ENCODE measurements at places on chromosomes 16 and 17.

DNA sequence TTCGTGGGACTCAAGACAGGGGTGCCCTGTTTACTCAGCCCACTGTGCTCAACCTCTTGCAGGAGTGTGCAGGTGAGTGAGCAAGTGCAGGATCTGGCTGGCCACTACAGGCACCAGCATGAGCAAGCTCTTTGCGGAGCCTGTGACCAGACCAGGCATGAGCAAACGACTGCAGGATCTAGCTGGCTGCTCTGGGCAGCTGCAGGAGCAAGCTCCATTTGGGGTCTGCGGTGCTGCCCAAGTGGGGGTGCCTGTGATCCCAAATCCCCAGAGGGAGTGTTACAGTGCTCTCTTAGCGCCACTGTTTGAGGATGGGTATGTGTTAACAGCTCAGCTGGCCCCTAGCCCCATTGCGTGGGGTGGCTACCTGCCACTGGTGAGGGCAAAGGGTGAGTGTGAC is 2.4 kb downstream of the USP6 start:
- no peak for DNase-seq

DNA sequence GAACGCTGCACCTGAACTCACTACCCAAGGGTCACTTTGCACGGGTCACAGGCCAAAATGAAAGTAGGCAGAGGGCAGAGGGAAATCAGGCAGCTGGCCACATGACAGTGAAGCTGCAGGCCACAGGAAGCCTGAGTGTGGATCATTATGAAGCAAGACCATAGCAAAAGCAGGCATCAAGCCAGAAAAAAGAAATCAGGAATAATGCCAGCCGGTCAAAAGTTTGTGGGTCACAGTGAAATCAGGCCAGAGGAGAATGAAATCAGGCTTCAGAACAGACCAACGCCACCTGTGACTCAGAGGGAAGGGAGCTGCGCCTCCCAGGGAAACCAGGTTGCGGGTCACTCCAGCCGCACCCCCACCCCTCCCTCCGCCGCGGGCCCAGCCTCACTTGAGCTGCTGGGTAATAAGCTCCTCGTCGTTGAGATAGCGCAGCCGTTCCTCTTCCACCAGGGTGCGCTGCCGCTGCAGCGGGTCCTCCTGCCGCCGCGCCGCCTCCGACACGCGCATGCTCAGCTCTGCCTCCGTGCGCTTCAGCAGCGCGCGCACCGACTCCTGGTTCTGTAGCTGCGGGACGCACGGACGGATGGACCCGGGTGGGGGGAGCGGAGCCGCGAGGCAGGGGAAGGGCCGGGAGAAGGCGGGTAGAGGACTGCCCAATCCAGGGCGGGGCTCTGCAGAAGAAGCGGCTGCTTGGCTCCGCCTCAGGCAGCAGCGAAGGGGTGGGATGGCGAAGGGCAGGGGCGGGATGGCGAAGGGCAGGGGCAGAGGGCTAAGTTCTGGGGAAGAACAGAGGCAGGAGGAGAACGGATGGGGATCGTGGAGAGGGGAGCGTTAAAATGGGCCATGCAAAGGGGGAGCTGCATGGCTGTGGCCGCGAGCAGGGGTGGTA is 47.7 kb downstream of the SRCIN1 start:
- DNase-seq = peak; percentile 78

DNA sequence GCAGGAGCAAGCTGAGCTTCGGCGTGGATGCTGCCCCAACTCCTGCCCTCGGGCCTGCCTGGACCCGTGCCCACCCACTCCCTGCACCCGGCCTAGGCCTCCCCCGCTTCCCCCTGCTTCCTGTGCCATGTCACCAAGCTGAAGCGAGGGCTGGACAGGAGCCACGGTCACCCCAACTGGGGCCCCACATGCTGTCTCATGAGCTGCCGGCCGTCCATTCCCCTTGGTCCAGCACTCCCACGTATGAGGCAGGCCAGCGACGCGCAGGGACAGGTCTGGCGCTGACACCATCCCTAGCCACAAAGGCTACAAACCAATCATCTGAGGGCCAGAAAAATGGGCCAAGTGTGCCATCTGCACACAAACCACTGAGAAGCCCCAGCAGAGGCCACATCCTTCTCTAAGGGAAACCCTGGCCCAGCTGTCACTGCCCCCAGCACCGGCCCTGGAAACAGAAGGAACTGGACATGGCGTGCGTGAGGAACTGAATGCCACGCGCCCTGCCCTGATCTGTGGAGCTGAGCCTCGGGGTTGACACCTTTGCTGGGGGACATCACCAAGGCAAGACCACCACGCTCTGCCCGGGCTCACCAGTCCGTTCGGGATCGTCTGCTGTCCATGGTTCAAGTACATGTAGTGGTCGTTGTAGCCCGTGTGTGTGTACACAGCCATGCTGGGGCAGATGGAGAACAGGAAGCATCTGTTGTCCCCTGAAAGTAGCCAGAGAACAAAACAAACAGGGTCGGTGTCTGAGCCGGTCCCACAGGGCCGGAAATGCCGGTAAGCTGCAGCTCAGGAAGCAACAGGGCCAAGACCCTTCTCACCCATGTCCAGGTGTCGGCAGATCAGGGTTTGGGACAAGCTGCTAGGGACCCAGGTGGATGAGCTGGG is 22.2 kb downstream of the MEAK7 start:
- no peak for DNase-seq

DNA sequence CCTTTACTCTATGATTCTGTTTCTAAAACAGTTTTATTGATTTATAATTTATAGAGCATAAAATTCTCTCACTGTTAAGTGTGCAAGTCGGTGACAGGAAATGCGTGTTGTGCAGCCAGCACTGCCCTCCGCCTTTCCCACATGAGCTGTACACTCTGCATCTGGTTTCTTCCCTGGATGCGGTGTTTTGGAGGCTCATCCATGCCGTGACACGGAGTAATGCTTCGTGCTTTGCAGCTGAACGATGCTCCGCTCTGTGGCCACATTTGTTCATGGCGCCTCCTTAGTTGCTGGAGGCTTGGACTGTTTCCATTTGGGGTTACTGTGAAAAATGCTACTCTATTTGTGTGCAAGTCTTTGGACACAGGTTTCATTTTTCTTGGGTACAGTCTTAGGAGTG is 7.2 kb upstream of the IGFALS start:
- DNase-seq = no peak

DNA sequence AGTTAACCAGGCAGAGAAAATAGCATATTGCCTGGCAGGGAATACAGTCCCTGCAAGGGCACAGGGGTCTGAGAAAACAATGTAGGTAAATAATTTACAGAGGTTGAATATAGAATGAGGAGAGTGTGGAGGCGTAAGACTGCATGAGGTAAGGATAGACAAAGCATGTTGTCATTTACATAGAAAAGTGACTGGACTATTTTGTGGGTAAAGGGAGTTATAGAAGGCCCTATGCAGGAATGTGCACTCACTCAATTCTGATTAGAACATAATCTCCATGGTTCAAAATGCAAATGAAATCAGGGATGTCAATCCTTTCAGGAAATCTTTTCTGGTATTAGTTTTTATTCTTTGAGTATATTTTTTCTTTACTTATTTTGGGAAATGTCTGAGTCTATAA is 285.7 kb upstream of the SALL1 start:
- DNase-seq = no peak

- no peak for DNase-seq
Measured at GRCh38 chr16:79437764-79438751, 162.5 kb downstream of the MAF start.

GRCh38 chr17:48333034-48333530 is 96.9 kb downstream of the SKAP1 start:
- no peak for DNase-seq

DNA sequence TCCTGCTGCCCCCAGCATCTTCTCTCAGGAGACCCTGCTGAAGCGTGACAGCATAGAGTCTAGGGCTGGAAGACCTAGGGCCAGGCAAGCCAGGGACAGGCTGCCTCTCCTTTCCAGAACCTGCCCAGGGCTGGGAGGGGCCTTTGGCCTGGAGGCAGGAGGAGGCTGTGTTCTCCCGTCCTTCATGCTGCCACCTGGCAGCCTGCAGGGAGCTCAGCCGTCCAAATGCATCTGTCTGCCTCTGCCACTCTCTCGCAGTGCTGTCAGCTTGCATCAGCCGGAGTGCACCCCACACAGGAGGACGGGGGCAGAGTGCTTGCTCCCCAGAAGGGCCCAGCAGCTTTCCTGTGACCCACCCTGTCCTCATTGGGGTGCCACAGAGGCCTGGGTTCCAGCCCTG is 31.3 kb downstream of the ARHGAP23 start:
- no peak for DNase-seq

DNA sequence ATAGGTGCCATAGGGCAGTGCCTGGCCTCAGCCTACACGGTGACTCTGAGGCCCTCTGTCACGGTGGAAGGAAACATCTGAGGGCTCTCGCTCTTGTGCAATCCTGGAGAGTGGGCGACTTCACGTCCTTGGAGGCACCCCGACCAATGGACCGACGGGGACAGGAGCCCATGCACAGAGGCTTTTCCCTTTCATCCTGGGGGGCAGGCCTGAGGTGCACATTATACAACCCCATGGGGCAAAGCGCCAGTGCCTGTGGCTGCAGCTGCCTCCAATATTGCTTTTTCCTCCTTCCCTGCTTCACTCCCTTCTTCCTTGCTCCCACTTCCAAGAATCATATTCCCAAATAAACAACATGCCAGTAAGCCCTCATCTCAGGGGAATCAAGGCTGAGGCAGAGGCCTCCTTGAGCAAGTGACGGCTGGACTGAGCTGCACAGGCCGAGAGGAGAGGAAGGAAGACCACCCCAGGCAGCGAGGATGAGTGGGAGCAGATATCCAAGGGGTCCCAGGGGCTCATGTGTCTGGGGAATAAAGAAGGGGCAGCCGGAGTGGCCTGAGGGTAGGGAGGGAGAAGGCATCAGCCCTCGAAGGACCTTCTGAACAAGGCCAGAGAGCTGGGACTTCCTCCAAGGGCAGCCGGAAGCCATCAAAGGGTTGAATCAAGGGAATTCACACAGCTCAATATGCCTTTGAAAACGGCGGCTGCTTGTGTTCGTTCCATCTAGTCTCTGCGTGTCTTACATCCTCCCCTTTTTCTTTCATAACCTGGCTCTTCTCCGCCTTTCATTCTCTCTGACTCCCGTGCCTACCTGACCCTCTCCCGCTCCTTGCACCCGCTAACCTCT is 42.6 kb upstream of the RPL38 start:
- DNase-seq = no peak

- no peak for DNase-seq
Measured at GRCh38 chr17:1732833-1733321, 8.4 kb downstream of the WDR81 start.

DNA sequence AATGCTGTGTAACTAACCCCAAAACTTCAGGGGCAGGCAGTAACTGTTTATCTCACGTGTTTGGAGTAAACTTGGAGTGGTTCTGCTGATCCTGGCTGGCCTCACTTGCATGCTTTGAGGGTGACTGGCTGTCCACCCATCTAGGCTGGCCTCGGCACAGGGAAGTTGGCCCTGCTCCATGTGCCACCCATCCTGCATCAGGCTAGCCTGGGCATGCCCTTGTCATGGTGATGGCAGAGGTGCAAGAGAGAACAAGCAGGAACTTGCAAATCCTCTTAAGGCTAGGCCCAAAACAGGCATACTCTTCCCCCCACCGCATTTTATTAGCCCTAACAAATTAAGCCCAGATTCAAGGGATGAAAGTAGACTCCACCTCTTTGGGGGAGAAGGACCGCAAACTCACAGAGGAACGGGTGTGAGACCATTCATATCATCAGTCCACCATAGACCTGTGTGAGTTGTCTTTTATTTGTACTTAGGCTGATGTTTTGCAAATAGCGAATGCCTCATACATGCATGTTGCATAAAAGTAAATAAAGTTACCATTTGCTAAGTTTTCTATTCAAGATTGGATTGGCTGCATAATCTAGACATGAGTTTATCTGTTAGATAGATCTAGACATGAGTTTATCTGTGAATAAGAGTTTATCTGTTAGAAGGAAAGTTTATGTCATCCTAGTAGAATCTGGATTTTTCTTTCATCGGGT is 221.0 kb downstream of the CCDC182 start:
- DNase-seq = no peak

- no peak for DNase-seq
Measured at GRCh38 chr17:78317794-78318400, 42.0 kb downstream of the SOCS3 start.

- no peak for DNase-seq
Measured at GRCh38 chr16:89507834-89508590, at the start of gene SPG7. Gene SPG7 (plus strand): TSS chr16:89508403. CDS start chr16:89508418, 15 bp downstream.

Measured in iPS DF 19.7 (cell line).